ENCODE measurements at places on chromosomes 3 and 15.

DNA sequence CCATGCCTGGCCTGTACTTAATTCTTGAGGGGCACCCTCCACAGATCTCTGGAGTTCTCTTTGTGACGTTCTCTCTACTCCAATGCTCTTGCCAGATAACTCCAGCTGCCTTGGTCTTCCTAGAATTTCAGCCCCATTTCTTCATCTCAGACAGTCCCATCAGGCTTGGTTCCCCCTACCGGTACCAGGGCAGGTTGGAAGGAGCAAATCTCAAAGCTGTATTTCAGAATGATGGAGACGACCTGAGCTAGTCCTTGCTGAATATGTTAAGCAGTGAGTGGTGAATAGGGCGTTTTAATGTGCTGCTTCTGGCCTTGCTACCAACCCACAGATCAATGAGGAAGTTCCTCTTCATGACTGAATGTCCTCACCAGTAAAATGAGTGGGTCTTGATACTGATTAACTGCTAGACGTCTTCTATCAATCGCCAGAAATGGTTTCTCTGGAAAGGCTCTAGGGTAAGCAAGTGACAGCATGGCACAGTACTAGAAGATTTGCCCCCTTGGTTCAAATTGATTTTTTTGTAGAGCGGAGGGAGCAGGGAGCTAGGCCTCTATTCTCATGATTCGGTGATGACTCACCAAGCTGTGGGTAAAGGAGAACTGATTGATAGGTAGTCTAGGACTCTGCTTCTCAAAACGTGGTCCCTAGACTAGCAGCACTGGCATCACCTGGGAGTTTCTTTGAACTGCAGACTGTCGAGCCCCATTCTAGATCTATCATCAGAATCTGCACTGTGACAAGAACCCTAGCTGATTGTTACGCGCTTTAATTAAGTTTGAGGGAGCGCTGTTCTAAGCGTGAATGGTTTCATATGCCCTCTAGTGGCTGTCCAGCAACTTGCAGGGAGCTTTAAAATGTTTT, 67.8 kb downstream of the UBP1 start:
- peak; percentile 57 for DNase-seq

DNA sequence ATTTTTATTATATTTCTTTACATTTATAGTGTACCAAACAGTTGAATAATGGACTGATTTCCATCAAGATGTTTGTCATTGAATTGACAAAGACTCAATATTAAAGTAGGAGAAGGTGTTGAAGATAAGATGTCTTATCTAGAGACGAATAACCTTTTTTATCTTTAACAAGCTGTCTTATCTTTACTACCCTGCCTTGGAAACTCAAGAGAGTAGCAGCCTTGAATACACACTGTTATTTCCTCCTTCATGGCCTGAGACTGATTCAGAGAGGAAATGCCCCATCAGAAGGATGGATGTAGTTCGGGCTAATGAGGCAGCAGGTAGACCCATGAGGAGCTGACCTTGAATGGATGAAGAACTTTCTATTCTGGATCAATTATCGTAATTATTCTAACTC, 365.1 kb upstream of the SEMA6D start:
- no peak for DNase-seq

DNA sequence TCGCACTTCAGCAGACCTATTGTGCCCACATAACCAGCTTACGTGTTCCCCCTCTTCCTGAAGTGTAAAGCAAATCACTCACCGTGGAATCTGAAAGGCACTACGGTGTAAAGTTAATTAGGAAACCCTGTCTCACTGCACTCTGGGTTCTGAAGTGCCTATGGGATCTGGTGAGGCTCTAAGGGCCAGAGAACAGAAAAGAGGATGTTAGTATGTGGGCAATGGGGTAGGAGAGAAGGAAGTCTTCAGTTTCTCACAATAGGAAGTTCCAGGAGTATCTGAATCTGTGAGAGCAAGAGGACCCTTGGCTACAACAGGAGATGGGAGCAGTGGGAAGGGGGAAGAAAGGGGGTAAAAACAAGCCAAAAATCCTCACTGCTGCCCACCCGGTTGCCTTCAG, 71.4 kb downstream of the ITGB5 start:
- no peak for DNase-seq

GRCh38 chr15:59396211-59396610, 23.5 kb upstream of the MYO1E start:
- DNase-seq: no peak

DNA sequence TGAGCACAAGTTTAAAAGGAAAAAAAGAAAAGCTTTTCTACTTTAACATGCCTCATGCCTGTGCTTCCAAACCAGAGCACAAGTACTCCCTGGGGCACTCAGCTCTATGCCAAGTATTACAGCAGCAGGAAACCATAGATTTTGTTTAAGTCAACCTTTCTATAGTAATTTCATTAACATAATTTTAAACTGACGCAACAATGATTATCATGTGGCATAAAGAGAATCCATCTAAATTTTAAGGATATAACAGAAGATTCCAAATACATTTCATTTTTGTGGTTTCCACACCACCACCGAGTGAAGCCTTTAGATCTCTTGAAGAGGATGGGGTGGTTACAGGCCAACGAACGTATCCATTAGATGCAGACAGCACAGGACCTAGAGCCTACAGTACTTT, 112.1 kb downstream of the TNIK start:
- DNase-seq: no peak

Data from CD4-positive, alpha-beta T cell treated with Interleukin-15 for 4 hours (primary cell).